Activated CD4-positive, alpha-beta T cell treated with anti-CD3 and anti-CD28 coated beads, Interleukin-2, amount 10 ng/mL, durations not matched to agents 7 days and 5 days (primary cell): ENCODE measurements at places on chromosomes 1 and 21.
A peak's percentile ranks its signal among the peaks of the same experiment; 100 is the strongest.

DNA sequence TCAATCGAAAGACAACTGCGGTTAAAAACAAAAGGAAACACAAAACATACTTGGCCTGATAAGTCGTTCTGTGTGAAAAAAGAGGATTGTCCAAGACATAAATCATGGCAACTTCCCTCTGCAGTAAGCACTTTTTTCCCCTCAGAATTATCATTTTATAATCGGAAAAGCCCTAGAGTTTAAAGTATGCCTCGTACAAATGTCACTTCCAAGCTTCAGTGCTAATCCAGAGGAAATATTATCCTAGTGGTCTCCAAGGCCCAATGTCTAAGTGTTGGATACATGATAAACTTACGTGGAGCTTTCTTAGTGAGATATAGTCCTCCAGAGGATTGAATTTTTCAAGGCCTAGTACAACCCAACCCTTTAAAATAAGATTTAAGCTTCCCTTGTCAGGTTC lies 11.2 kb upstream of the NTMT2 start:
- no peaks in the 10 kb centered on the region for H3K4me1 ChIP-seq
- H3K27ac ChIP-seq = no peak overlapping the region
- peaks cover 2% of the 10 kb centered on the region for H3K27me3 ChIP-seq
- DNase-seq = no peak

DNA sequence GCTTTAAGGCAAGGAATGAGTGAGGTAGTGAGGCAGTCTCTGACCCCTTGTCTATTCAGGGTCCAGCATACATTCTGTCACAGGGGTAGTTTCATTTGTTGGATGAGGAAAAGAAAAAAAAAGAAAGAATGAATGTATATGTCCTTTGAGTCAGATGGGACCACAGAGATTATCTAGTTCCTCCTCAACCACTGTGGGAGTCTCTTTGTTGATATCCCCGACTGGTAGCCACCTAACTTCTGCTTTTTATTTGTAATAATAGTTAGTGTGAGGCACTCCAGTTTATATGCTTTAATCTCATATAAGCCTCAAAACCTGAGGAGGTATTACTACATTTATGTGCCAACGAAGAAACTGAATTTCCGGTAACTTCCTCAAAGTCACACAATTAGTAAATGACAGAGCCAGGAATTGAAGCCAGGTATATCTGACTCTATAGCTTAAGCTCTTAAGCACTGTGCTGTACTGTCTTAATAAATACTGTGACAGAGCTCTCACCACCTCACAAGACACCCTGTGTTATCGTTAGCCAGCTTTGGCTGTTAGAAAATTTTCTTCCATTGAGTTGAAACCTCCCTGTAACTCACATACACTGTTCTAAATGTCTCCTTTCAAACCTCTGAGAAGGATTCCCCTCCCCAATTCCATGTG lies 82.2 kb downstream of the MDM4 start:
- H3K36me3 ChIP-seq = peaks cover 2% of the 10 kb centered on the region
- H3K4me3 ChIP-seq = no peak overlapping the region
- H3K27me3 ChIP-seq = no peaks in the 10 kb centered on the region
- no peak for DNase-seq
- no peaks in the 10 kb centered on the region for H3K4me1 ChIP-seq

- peak within 1 kb of the TSS; percentile 59 for H3K4me3 ChIP-seq
- H3K27ac ChIP-seq = no peak within 1 kb of the TSS
- H3K4me1 ChIP-seq = peaks cover 16% of the 10 kb centered on the region
- no peaks in the 10 kb centered on the region for H3K36me3 ChIP-seq
Measured at GRCh38 chr1:67832737-67833601, at the start of gene GNG12. Gene GNG12 (minus strand): TSS chr1:67833467. CDS start chr1:67707686, 125,781 bp downstream.

GRCh38 chr1:6976044-6976375 lies 190.8 kb downstream of the CAMTA1 start:
- H3K36me3 ChIP-seq = no peaks in the 10 kb centered on the region
- H3K4me3 ChIP-seq = no peak overlapping the region
- no peaks in the 10 kb centered on the region for H3K4me1 ChIP-seq

GRCh38 chr1:234760303-234760723 lies 150.3 kb upstream of the IRF2BP2 start:
- peaks cover 5% of the 10 kb centered on the region for H3K36me3 ChIP-seq
- DNase-seq = no peak
- peak overlapping the region; percentile 31 for H3K27ac ChIP-seq
- H3K4me3 ChIP-seq = no peak overlapping the region
- peaks cover 56% of the 10 kb centered on the region for H3K4me1 ChIP-seq
- H3K27me3 ChIP-seq = no peaks in the 10 kb centered on the region

DNA sequence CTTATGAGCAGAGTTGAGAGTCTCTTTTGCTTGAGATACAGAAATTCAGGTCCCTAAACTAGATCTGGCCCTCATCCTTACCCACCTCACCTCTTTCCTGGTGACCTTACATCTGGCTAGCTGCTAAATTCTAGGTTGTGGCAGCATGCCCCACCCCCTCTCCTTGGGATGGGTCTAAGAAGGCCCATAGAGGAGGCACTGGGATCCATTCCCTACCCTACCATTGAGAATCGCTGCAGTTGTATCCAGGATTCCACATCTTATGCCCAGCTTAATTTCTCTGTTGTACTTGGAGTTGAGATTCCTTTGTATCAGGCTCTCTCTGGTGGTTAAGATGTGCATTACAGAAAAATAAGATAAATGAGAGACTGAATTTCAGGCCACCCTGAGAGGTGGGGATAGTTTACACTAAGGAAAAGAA lies 9.5 kb upstream of the TMEM39B start:
- peaks cover 42% of the 10 kb centered on the region for H3K36me3 ChIP-seq
- H3K27me3 ChIP-seq = no peaks in the 10 kb centered on the region
- DNase-seq = no peak

GRCh38 chr21:43192501-43193081 lies 23.8 kb downstream of the CRYAA start:
- no peaks in the 10 kb centered on the region for H3K27me3 ChIP-seq
- peaks cover 17% of the 10 kb centered on the region for H3K4me1 ChIP-seq
- no peaks in the 10 kb centered on the region for H3K36me3 ChIP-seq
- DNase-seq = no peak

- H3K4me1 ChIP-seq = no peaks in the 10 kb centered on the region
- no peak overlapping the region for H3K4me3 ChIP-seq
- peaks cover 3% of the 10 kb centered on the region for H3K36me3 ChIP-seq
- H3K27me3 ChIP-seq = peaks cover 5% of the 10 kb centered on the region
Measured at GRCh38 chr1:9038881-9039760, 12.9 kb upstream of the SLC2A7 start.
